Stimulated activated CD4-positive, alpha-beta T cell treated with anti-CD3 and anti-CD28 coated beads, Interleukin-2, amount 100 ng/mL, for 4 hours (primary cell): ENCODE measurements at places on chromosomes 1 and 21.

- DNase-seq: no peak
Observed at GRCh38 chr1:214542275-214543199, 8.9 kb downstream of the PTPN14 start.

DNA sequence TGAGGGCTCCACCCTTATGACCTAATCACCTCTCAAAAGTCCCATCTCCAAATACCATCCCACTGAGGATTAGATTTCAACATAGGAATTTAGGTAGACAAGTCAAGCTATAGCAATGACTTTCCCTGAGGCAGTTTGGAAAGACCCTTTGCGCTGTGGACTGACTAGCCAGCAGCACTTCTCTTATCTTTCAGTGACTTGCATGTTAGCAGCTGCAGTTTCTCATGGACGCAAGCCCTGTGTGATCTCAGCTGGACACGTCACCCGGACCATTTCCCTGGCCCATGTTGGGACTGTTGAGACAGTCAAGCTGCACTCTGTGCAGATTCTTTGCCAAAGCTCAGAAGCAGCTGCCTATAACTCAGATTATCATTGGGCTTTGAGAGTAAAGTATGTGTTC, 408.1 kb upstream of the USP24 start:
- no peak for DNase-seq

DNA sequence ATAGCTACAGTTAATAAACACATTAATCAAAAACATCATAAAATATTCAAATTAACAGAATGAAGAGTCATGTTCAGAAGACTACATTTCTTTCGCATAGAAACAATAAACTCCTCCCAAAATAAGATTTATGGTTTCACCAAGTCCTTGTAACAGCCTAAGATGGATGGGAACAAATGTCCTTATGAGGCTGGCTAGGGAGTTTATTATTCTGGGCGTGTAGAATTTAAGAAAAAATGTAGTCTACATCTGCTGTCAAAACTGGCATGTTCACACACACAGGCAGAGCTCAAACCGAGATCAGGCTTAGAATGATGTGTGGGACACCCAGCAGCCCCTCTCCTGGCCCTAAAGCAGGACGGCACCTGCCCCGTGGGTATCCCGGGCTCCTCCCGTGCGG, 101.1 kb downstream of the NPHP4 start:
- no peak for DNase-seq

DNA sequence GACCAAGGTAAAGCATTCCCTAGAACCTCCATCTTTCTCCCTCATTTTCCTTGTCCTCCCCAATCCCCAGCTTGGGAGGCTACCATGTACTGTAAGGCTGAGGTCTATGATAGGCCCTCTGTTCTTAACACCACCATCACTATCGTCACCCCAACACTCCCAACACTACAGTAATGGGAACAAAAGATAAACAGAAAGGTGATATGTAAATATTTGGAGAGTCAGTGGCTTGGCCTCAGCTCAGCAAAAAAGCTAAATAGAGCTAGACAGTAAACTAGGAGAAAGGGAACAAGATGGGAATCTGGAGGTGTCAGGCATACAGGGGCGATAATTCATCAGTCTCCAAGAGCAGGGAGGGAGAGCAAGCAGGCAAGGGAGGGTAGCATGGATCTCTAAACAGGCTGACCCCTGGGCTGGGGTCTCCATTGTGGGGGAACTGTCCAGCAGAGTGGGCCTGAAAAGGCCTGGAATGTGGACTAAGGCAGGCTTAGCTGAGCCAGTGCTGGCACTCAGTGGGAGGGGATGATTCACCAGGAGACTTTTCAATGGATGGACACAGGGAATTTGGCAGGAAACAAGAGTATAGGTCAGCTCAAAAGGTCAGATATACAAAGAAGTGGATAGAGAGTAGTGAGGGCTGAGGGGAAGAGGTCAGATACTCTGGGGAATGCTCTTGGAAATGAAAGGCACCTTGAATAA, 6.7 kb downstream of the WNT2B start:
- DNase-seq: no peak

- DNase-seq: no peak
Observed at GRCh38 chr1:37901191-37901892, 42.0 kb upstream of the MTF1 start.

DNA sequence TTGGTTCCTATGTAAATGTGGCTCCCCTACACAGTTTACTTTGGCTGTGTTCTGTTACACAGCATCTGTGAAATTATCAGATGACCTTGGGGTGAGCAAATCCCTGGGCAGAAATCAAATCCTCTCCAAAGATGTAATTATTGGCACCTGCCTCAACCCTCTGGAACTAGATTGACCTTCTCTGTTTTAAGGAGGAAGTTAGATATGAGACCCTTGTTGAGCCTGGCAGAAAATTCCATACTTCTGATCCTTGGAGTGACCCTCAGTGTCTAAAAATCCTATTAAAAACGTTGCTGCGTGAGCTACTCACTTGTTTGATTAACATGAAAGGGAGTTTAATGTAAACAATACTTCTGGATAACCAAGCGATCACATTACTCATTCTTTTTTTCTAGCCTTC, 122.0 kb downstream of the CLIC6 start:
- DNase-seq: no peak

GRCh38 chr1:32681999-32682398, 20.6 kb downstream of the SYNC start:
- no peak for DNase-seq
